Cerebellar cortex (tissue), 1 donor: ENCODE measurements at places on chromosomes 16 and 17.

GRCh38 chr16:51507286-51507685 is 356.2 kb upstream of the SALL1 start:
- no peak for DNase-seq

DNA sequence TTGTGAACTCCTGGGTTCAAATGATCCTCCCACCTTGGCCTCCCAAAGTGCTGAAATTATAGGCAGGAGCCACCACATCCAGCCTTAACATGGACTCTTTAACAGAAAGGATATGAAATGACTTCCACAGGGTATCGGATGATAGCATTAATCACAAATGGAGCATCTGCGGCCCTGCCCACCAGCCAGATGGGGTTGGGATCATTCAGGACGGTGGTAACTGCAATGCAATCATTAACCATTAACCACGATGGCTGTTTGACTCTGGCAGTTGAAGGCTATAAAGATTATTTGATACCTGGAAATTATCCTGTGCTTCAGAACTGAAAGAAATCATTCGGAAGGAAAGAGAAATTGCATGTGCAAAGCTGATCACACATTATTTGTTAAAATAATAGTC is 5.3 kb upstream of the CHST5 start:
- no peak for DNase-seq

DNA sequence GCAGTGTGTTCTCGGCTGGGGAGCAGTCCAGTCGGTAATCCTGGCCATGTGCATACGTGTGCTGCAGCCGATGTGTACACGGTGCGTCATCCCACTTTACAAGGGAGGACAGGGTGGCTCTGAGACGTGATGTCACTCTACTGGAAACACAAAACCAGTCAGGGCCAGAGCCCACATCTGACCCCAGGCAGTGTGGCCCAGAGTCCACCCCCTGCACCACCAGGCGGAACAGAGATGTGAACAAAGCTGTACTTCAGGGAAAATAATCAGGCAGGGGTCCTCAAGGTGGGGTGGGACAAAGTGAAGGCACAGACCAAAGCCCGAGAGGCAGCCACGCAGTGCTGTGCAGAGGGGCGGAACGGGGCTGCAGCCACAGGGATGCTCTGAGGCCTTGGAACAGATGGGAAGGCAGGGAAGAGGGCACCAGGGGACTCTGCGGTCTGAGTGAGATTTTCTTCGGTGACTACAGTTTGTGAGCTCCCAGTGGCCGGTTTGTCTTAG is 181.5 kb downstream of the ZNF423 start:
- no peak for DNase-seq

DNA sequence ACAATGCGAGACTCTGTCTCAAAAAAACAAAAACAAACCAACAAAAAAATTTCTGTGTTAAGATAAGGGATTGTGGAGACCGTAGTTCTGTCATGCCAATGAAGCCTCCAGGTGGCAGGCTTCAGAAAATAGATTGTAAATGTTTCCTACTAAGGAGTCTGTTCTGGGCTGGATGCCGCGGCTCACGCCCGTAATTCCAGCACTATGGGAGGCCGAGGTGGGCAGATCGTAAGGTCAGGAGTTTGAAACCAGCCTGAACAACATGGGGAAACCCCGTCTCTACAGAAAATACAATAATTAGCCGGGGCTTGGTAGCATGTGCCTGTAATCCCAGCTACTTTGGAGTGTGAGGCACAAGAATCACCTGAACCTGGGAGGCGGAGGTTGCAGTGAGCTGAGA is 4.4 kb upstream of the SNX29 start:
- no peak for DNase-seq

GRCh38 chr17:33674685-33675084 is 381.6 kb upstream of the ASIC2 start:
- DNase-seq: peak; percentile 79

DNA sequence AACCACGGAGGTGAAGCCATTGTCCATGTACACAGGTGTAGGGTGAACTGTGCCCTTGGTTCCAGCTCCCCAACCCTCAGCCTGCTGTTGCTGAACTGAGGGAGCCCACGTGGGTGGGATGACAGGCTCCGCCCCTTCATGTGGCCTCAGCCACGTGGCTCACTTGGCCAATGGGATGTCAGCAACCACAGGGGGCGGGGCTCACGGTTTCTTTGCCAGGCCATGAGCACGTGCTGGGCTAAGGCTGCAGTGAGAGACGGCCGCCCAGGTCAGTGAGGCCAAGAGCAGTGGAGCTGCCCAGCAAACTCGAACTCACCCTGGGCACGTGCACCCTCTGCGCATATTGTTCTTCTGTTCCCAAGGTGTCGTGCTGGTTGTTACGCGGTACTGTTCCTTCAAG is 282.6 kb downstream of the IRF8 start:
- DNase-seq: no peak

GRCh38 chr17:8176197-8176940 is at the start of gene TMEM107:
TSS of gene TMEM107 (minus strand) at chr17:8176380. CDS start at chr17:8176286, 94 bp downstream.
- DNase-seq: peak; percentile 91

DNA sequence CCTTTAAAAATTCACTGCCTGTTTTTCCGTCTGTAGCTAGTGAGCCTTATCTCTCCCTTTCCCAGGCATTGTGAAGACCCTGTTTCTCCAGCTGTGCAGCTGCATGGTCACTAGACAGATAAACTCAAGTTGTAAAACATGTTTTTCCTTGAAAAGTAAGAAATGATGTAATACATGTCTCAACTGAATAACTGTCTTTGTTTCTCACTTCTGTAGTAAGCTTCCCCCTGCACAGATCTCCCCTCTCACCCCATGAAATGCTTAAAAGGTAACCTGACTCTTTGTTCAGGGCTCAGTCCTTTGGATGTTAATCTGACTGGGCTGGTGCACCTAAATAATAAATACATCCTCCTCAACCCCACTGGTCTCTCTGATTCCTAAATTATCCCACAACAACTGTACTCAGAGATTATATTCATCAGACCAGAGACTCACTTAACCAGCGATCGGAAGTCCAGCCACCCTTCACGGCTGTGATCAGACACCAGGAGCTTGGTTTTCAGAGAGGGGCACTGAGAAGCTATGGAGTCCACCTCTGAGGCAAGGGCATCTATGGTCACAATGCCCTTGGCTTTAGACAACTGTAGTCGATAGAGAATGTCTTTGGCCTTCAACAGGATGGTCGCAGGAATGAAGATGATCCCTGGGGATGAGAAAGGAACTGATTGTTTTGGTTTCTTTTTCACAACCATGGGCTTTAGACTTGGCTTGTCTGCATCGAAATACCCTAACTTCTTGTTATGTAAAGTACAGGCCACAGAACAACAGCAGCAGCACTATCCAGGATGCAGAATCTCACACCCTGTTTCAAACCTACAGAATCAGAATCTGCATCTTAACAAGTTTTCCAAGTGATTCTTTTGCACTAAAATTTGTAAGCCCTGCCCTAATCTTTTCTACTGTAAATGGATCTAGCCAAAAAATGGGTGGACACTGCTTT is 15.4 kb downstream of the ACSM1 start:
- DNase-seq: no peak

- no peak for DNase-seq
These were observed 44.3 kb downstream of the FZD2 start for GRCh38 chr17:44601539-44601938.

DNA sequence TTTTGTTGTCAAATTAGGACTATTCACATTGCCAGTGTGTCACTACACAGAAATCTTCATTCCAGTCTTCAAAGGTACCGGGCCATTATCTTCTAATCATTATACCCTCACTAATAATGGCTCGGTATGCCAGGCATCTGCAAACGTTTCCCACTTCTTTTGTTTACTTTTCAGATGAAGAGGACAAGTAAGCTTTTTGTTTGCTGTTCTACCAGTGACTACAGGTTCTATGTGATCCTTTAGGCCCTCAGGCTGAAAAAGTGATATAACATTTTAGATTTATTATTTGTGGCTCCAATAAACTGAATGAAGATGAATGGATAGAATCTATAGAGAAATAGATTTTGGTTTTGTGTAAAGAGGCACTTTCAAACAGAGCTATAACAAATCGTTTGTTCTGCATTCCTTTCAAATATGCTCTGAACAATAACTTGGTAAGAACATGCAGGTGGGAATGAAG is 403 bp upstream of the KRTAP3-1 start:
- DNase-seq: no peak

DNA sequence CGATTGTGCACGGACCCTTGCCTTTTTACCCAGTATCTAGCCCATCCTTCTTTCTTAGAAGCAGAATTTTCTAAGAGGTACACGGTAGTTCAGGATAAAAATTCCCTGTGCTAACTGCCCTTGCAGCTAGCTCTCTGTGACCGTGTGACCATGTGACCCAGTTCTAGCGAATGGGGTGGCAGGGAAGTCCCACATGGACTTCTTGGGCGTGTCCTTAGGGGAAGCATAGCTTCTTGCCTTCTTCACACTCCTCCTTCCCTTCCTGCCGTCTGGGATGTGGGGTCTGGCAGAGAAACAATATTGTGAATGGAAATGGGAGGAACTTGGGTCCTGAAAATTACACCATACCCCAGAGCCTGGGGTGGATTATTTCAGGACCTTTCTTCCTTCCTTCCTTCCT is 670.7 kb downstream of the MAF start:
- DNase-seq: no peak

DNA sequence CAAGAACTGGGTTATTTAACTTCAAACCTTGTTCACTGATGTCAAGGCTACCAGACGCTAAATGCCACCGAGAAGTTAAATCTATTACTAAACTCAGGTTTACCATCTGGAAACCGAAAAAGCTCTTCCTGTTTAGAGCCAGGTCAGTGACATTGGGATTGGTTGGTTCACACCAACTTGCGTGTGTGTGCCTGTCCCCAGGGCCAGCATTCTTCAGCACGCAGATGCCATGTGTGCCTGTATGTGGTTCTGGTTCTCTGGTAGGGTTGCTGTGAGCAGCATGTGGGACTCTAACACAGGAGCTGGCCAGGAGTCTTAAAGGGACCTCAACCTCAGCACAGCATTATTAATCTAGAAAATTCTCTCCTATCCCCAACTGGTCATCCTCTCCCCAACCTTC is 18.1 kb upstream of the TBX2 start:
- DNase-seq: no peak

- peak; percentile 65 for DNase-seq
These were observed 781 bp downstream of the RSKR start for GRCh38 chr17:28612936-28613872.

- DNase-seq: no peak
These were observed 180.1 kb downstream of the PARN start for GRCh38 chr16:14449790-14450480.

DNA sequence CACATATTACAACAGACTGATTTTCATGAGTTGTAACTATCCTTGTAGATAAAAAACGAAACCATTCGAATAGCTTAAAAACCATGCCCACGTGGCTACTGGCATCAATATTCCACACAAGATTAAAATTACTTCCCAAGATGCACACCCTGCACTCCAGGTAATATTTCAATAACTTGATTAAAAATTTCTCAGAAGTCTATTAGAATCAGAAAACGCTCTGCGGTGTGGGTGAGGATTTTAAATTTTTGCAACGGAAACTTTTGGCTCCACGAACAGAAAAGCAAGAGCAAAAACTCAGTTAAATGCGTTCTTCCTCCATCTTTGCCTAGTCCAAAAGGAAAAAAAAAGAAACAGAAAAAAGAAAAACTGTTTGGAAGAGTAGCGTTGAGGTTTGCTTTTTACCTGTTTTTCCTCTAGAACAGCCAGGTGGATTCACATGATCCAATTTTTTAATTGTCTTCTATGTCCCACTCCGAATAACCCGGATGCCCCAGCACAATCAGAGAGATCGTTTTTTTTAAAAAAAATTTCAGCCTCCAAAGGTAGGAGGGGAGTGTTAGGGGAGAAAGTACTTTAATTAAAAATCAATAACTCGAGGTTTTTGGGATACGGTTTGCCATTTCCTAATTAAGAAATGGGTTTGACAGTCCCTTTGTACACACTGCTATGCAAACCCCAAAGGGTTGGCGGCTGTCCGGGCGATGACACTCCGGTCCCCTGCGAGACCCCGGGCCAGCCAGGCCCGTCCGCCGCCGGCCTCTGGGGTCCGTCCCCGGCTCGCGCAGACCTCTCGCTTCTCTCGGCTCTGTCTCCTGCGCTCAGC is 708 bp upstream of the NFAT5 start:
- DNase-seq: peak; percentile 26

DNA sequence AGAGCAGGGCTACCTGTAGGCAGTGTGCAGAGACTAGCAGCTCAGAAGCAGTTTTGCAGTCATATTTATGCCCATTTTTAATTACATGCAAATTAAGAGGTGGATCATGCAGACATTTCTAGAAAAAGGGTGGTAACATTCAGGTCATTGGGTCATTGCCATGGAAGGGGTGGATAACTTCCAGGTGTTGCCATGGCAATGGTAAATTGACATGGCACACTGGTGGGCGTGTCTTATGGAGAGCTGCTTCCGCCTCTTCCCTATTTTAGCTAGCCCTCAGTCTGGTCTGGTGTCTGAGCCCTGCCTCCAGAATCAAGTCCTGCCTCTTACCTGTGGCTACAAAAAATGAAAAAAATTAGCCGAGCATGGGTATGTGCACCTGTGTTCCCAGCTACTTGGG is 2.8 kb upstream of the DNAI2 start:
- DNase-seq: no peak

GRCh38 chr17:8724451-8724850 is 20.2 kb downstream of the CCDC42 start:
- DNase-seq: no peak

- DNase-seq: peak; percentile 64
These were observed 182.0 kb downstream of the SEC14L1 start for GRCh38 chr17:77322514-77323412.

GRCh38 chr16:22847100-22847499 is 33.1 kb downstream of the HS3ST2 start:
- no peak for DNase-seq

DNA sequence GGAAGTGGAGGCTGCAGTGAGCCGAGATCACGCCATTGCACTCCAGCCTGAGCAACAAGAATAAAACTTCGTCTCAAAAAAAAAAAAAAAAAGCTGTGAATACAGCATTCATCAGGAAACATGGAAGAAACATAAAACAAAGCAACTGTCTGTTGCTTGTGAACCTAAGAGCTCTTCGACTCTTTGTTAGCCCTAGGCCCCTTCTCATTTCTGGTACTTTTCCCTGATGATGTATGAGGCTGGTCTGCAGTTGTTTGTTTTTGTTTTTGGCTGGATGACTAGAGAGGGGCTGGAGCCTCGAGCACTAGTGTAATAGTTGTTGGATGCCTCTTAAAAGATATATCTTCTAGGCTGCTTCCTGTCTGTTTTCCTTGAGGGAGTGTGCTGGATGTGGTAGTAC is 113.5 kb downstream of the MAP2K6 start:
- no peak for DNase-seq

DNA sequence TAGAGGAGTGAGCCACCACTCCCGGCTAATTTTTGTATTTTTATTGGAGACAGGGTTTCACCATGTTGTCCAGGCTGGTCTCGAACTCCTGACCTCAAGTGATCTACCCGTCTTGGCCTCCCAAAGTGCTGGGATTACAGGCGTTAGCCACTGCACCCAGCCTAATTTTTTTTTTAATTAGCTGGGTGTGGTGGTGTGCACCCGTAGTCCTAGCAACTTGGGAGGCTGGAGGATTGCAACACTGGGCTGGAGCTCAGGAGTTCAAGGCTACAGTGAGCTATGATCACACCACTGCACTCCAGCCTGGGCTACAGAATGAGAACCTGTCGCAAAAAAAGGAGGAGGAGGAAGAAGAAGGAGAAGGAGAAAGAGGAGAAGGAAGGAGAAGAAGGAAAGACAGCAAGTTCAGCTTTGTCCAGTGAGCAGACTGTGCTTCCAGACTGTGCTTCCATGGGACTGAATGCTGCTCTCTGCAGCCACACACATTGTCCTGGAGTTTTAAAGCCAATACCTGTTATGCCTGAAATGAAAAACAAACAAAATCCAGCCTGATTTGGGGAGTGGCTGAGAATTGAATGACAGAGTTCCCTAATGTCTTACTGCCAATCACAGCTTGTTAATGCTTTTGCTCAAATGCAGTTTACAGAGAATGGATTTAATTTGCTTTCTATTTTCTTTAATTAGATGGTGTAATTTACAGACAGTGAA is 2.8 kb upstream of the TNFRSF13B start:
- DNase-seq: no peak
